NCI-H69 (cell line): ENCODE measurements at places on chromosomes 7 and 10.

GRCh38 chr10:48398261-48398660 is 91.8 kb downstream of the MAPK8 start:
- no peak for DNase-seq

DNA sequence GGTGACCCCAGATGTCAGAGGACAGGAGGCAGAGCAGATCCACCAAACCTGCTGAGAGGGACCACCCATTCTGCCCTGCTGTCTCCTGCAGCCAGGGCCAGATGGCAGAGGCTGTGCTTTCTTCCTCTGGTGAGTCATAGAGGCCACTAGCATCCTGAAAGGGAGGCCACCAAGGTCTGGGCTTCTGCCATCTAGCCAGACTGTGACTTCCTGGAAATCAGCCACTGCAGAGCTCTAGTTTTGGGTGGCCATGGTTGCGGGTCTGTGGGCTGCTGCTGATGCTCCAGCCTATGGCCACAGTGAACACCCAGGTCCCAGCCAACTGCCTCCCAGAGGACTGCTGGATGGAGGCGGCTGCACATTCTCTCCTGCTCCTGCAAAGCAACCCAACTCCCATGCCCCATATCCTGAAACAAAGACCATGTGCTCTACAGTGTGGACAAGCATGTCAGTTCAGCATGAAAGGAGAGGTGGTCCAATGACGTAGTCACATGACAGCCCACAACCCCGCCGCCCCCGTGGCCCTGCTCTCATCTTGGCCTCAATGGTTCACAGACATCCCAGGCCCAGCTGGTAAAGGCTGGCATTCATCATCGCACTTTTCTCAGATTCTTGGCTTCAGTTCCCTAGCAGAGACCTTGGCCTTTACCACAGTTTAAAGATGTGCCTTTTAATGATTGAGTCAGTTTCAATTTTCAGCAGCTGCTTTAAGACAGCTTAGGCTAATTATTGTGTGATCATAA is 73.9 kb upstream of the CXCL12 start:
- no peak for DNase-seq

- no peak for DNase-seq
Observed at GRCh38 chr7:115734641-115735040, 295.9 kb downstream of the TFEC start.

DNA sequence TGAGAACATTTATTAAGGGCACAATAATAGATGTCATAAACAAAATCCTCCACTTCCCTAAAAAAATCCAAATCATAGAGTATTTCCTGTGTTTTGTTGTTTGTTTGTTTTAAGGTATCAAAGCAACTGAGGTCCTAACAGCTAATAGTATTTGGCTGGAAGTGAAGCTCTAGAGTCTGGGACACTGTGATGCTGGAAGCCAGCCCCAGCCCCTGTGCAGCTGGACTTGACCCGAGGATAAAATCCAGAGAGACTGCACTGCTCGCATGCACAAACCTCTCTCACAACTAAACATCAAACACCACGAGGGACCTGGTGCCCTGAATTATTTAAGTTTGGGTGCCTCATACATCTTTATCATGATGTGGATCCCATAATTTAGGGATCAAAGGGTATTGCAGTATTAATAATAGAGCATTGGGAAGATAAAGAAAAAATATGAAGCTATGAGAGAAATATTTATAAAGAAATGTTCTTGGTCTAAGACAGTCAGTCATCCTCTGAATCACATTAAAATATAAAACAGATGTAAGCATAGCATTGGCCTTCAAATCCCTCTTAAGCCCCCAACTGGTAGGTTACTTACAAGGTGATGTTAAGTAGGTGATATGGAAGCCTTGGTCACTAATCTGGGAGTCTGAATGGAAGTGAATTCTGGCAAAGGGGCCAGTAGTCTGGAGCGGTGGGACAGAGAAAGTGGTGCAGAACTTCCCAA is 44.4 kb downstream of the CUBN start:
- no peak for DNase-seq

DNA sequence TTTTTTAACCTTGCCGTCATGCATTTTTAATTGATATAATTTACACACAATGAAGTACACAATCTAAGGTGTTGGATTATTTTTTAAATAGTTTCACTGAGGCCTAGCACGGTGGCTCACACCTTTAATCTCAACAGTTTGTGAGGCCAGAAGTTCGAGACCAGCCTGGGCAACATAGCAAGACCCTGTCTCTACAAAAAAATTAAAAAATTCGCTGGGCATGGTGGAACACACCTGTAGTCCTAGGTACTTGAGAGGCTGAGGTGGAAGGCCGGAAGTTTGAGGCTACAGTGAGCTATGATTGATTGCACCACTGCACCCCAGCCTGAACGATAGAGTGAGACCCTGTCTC is 92.8 kb upstream of the OIT3 start:
- DNase-seq = no peak

GRCh38 chr10:79629955-79630327 is 19.2 kb downstream of the SFTPA1 start:
- no peak for DNase-seq

DNA sequence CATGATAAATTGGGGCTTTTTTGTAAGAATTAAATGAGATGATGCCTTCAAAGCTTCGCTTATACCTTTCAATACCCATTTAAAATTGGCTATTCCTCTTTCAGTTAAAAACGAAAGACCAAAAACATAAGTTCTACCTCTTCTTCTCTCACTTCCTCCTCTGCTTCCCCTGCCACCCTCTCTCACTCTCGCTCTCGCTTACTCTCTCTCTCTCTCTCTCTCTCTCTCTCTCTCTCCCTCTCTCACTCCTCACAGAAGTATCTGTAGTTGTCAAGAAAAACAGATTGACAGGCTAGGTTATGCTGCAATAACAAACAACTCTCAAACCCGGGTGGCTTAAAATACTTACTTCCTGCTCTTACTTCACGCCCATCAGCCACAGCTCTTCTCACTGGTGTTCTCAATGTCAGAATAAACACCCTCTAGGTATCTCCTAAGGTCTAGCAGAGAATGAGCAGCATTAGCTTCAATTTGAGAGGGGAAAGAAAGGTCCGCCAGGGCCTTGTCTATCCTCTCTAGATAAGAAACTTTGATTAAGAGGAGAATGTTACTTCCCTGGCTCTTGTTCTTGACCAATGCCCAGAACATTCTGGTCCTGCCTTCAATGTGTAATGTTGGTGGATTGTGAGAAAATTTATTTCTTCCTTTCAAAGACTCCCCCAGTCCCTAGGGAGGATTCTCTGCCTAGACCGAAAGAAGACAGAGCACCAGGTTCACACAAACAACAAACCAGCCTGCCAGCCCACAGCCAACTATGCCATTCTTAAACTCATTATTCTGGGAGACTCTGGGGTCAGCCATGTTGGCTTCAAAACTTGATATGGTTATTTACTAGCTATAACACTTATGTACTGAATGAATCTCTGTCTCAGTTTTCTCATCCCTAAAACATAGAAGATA is 1028.7 kb downstream of the XPNPEP1 start:
- DNase-seq = no peak

GRCh38 chr7:159121068-159121467 is 23.6 kb downstream of the VIPR2 start:
- DNase-seq = no peak

DNA sequence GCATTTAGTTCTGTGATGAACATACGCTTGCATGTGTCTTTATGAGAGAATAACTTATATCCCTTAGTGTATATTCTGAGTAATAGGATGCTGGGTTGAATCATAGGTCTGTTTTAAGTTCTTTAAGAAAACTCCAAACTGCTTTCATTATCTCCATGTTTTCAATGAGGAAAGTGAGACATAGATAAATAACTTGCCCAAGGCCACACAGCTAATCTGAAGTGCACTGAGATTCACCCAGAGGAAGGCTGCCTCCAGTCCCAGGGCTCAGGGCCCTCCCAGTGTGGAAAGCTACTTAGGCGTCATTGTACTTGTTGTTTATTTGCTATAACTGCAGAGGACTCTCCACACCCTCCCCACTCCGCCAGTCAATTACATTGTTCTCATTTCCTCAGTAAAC is 126.7 kb downstream of the INHBA start:
- no peak for DNase-seq

DNA sequence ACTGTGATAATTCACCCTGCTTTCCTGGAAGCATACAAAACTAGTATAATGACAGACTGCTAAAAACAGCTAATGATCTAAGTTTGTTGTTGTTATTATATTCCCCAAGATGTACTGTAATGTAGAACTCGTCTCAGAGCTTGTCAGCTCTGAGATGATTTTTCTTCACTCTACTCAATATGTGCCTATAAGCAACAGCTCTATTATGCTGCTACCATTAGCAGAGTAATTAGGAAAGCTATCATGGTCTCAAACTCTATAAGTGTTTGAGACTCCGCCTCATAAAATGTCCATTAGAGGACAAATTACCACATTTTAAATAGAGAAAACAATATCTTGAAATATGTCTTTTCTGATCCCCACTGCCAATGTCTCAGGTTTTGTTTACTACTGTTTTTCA is 476.5 kb upstream of the PCDH15 start:
- DNase-seq = peak; percentile 80

DNA sequence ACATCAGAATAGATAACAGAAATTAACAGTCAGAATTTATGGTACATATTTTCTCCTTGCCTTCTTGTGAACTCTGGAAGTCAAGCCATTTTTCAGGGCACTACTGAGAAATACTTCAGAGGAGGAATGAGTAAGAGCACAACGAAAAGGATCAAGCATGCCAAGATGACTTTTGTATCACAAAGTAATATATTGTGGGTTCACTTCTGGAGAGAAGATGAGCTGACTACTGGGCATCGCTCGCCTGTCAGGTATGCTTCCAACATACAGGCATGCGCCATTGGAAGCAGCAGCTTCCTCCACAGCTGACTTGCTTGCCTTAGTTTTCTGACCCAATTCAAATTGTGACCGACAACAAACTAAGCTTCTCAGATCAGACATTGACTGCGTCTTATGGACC is 137.3 kb downstream of the VTI1A start:
- no peak for DNase-seq

- DNase-seq = no peak
Observed at GRCh38 chr10:129411772-129412171, 55.3 kb upstream of the MGMT start.

- DNase-seq = peak; percentile 22
Observed at GRCh38 chr7:12716134-12716681, 28.8 kb downstream of the ARL4A start.

GRCh38 chr7:77619314-77619713 is 76.9 kb upstream of the RSBN1L start:
- DNase-seq = no peak

DNA sequence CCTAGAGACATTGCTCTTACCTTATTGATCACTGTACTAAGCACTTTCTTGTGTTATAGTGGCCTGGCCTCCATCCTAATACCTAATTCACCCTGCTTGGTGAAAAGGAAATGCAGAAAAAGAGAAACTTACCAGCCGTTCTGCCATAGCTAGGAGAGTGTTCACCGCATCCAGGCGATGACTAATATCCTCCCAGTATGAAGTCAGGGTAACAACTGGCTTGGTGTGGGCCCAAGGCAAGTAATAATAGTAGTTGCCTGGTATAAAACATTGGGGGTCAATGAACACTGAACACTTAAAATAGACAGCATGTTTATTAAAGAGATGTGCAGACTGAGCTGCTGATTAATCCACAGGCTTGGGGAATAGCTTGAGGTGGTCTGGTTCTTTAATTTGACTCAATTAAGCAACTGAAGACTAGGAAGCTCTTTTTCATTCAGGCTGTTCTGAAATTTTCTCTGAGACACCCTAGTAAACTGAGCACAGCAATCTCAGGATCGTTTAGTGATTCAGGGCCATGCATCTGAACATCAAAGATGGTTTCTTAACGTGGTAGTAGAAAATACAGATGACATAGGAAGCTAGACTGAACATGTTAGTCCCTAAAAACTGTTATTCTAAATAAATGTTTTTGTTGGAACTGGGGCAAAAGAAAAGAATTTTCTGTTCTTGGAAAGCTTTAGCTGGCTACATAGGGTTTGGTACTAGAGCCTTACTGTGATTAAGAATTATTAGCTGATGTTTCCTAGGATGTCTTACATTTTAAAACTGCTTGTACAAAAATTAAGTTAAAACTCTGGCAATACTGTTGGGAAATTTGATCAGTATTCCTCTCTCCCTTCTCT is 102.2 kb downstream of the MYOF start:
- no peak for DNase-seq

DNA sequence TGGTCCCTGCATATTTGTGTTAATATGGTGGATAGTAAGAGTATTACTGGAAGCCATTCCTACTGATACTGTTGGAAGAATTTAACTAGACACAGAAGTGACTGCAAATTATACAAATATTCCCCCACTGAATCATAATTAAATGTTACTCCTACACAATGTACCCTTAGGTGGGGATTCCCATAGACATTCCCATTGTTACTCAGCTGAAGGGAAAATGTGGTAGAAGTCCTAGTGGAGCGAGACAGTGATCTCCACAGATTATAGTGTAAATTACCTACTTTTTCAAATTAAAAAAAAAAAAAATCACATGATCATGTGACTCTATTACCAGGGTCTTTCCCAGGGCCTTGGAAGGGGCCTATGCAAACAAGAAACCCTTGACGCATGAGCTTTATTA is 611.8 kb downstream of the LRMDA start:
- no peak for DNase-seq

GRCh38 chr10:28721318-28721951 is 44.1 kb downstream of the BAMBI start:
- DNase-seq = peak; percentile 92

DNA sequence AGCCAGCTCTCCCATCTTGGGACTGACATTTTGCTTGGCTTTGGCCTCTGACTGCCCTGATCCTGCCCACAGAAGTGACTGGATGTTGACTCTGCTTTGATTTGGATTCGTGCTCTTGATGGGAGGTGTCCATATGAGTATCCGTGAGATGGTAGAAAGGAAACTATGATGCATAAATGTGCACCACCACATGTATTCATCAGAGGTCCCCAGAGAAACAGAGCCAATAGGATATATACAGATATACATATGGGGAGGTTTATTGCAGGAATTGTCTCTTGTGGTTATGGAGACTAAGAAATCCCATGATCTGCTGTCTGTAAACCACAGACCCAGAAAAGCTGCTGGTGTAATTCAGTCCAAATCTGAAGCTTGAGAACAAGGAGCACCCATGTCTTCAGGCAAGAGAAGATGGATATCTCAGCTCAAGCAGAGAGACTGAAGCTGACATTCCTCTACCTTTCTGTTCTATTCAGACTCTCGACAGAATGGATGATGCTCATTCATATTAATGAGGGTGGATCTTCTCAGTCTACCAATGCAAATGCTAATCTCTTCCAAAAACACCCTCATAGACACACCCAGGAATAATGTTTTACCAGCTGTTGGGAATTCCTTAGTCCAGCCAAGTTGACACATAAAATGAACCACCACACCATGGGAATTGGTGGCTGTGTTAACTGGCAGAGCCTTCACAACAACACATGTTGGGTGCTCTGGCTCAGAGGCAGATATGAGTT is 390.7 kb downstream of the CCSER2 start:
- DNase-seq = no peak
